Naive thymus-derived CD8-positive, alpha-beta T cell (primary cell): ENCODE measurements at places on chromosomes 12 and 14. TPM values are rescaled to one million over a fixed set of nuclear protein-coding genes. Genes with fewer than 3 reads are reported as not detected.

The RIMBP2 gene
- not detected for polyA plus RNA-seq

The PTGR2 gene
- 5.9 TPM for polyA plus RNA-seq

The ACOT6 gene
- not detected for polyA plus RNA-seq

The PTPRQ gene
- polyA plus RNA-seq, result not detected

The GZMH gene
- polyA plus RNA-seq, result 11.3 TPM

The C12orf54 gene
- polyA plus RNA-seq, result not detected

The PELI2 gene
- 0.91 TPM for polyA plus RNA-seq

The CLEC9A gene
- polyA plus RNA-seq, result not detected

The SOAT2 gene
- polyA plus RNA-seq, result 0.71 TPM

The CLEC4C gene
- polyA plus RNA-seq, result not detected
